Stimulated activated CD4-positive, alpha-beta T cell treated with anti-CD3 and anti-CD28 coated beads, TNF-alpha, amount 100 ng/mL, for 1 hour (primary cell): ENCODE measurements at places on chromosomes 7 and 10.

DNA sequence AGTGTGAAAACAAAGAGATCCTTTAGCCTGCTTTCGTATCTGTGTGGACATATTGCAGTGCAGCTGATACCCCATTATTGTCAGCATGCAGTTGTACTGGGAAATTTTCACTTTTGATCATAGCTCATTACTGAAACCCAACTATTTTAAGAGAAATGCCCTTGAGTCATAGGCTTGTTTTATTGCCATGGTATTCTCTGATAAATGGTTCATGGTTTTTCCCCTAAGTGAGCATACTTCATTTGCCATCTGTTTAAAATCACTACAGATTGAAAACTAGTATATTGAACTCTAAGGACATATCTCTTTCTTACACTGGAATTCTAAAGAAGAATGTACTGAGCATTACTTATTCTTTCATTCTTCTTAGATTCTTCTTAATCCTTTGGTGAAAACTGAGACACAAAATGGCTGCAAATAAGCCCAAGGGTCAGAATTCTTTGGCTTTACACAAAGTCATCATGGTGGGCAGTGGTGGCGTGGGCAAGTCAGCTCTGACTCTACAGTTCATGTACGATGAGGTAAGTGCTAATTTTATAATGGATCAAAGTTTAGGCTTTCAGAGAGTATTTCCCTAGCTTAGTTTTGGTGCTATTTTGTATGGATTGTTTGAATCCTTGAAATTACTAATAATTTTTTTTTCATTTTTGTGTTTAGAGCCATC is 63.0 kb downstream of the RALA start:
- DNase-seq, result no peak

GRCh38 chr7:128724743-128725142 is 14.4 kb upstream of the CALU start:
- no peak for DNase-seq

- no peak for DNase-seq
Observed at GRCh38 chr7:74544706-74545469, 91.2 kb downstream of the GTF2IRD1 start.

DNA sequence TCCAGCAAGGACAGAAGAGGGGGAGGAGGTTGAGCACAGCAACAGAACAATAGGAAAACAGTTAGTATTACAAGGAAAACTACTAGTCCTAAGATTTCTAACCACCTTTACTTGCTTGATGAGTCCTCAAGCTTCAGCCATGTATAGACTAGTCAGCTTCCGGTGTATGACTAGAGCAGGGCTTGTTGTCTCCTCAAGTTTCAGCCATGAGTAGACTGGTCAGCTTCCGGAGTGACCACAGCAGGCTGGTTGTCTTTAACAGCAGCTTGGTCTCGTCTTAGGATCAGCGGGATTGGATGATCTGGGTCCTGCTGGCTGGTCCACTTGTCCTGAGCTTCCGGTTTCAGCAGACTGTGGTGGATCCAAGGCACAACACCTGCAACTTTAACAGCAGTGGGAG is 10.6 kb upstream of the ZNF239 start:
- DNase-seq, result no peak

GRCh38 chr7:69373171-69374043 is 224.9 kb upstream of the AUTS2 start:
- DNase-seq, result no peak

DNA sequence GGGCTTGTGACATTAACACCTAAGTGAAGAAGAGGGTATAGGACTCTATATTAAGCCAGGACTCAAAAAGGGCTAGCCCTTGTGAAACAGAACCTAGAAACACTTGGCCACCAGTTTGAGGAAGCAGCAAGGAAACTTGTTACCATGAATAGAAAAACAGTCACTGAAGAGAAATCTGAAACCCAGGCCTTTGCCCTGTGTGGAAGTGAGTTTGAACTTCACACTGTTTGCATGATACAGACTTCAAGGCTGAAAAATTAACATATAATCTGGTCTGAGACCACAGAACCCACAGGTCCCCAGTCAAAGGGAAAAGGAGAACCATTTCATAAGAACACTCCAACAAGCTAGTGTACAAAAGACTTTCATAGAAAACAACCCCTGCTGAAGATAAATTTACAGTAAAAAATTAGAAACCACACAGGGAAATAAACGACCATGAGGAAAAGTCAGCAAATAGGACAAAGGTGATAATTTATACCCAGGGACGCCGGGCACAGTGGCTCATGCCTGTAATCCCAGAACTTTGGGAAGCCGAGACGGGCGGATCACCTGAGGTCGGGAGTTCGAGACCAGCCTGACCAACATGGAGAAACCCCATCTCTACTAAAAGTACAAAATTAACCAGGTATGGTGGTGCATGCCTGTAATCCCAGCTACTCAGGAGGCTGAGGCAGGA is 76.1 kb downstream of the SKIDA1 start:
- no peak for DNase-seq
